D721Med (cell line): ENCODE measurements at places on chromosomes 7 and 10.
A peak's percentile ranks its signal among the peaks of the same experiment; 100 is the strongest.

DNA sequence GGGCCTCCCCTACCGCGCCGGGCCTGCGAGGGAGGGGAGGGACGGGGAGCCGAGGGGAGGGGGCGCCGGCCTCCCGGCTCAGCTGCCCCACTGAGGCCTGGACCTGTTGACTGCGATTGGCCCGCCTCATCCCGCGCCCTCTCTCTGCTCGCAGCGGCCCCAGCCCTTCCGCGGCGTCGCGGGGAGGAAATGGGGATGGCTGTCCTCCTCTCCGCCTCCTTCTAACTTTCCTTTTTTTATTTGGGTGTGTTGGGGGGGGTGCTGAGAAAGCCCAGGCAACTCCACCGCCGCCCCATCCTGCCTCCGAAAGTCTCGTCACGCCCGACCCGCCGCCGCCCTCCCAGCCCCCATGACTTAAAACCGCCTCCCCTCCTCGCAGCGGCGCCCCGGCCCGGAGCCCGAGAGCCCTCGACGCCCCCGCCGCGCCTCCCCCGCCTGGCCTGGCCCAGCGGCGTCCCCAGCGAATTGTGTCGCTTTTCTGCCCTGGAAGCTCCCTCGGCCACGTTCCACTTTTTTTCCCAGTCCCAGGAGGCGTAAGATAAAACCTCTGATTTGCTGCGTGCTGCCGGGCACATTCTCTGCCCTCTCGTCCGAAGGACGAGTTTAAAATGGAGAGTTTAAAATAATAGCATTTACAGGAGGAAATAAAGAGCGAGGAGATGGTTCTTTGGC lies 842 bp upstream of the SKIDA1 start:
- no peak for DNase-seq

- DNase-seq: no peak
Observed at GRCh38 chr10:29434111-29434510, 145.2 kb downstream of the LYZL1 start.

DNA sequence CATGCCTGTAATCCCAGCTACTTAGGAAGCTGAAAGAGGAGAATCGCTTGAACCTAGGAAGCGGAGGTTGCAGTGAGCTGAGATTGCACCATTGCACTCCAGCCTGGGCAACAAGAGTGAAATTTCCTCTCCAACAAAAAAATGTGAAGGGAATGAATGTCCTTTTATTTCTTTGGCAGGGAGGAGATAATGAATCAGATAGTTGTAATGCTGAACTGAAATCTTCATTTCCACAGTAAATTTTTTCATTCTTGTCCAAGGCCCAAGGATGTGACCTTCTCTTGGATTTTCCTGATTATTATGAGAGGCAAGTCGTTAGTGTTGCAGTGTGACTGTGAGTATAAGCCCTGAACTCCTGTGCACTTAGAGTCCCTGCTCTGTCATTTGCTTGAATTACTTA lies 13.6 kb downstream of the STAMBPL1 start:
- DNase-seq: no peak

- no peak for DNase-seq
Observed at GRCh38 chr7:136050462-136050847, 73.3 kb upstream of the MTPN start.

DNA sequence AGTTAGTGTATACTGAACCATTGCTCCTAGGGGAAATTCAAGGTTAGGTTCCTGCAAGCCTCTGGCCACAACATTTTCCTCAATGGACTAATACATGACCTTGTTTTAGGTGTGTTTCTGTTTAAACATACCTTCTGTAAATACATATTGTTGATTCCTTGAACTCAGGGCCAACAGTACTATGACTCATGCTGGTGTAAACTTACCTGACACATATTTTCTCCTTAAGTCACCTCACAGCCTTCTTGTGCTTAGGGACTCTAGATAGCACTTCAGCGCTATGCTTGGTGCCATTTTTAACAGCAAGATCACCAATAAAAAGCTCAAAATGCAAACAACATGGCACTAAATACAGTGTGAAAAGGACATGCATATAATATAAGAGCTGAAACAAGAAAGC lies 176.4 kb downstream of the TAX1BP1 start:
- DNase-seq: no peak

GRCh38 chr10:96921655-96922054 lies 89.6 kb downstream of the LCOR start:
- DNase-seq: no peak

DNA sequence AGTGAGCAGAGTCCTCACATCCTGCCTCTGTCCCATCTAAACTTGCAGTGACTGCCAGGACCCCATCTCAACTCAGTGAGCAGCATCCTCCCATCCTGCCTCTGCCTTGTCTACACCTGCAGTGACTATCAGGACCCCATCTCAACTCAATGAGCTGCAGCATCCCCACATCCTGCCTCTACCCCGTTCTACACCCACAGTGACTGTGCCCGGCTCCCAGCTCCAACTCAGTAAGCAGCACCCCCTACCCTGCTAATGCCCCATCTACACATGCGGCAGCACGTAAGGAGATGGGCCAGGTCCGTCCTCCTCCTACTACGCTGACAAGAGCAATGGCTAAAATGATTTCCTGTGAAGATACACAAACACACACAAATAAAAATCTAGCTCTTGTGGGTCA lies 65.5 kb downstream of the TNS3 start:
- no peak for DNase-seq

GRCh38 chr10:111835574-111835973 lies 348.0 kb downstream of the GPAM start:
- no peak for DNase-seq

GRCh38 chr7:3914051-3914775 lies 613.2 kb downstream of the SDK1 start:
- DNase-seq: no peak

- DNase-seq: no peak
Observed at GRCh38 chr10:119357412-119358151, 150.2 kb downstream of the GRK5 start.

GRCh38 chr7:47936323-47936722 lies 11.9 kb downstream of the PKD1L1 start:
- DNase-seq: no peak

DNA sequence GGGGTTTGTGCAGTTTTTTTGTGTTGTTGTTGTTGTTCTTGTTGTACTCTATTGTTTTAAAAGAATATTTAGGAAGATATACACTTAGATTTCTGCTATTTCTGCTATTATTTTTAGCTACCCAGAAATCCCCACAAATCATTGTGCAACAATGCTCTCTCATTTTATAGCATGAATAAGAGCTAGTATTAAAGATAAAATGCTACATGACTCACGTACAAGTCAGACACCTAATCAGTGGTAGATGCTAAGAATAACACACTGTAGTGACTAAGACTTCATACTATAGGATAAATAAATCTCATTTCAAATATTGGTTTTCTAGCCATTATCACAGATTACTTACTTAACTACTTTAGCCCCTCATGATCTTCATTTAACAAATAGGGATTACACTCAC lies 920.5 kb downstream of the KCNMA1 start:
- no peak for DNase-seq

DNA sequence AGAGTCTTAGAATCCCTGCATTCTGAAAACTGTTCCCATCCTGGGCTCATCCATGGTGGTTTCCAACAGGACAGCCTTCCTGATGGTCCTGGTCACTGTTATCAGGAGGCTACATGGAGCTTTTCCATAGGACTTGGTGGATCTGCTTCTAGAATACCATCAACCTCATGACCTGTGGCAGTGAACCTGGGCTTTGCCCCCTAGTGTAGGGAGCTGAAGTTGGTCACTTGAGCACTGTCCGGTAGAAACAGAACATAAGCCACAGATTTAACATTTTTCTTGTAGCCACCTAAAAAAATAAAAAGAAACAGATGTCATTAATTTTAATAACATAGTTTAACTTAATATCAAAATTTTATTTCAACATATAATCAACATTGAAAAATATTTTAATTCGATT lies 165.8 kb downstream of the TMEM178B start:
- no peak for DNase-seq

GRCh38 chr7:155205368-155206317 lies 92.0 kb upstream of the INSIG1 start:
- no peak for DNase-seq

GRCh38 chr7:92797693-92798092 lies 38.7 kb downstream of the CDK6 start:
- DNase-seq: no peak

GRCh38 chr7:77426521-77427051 lies 10.4 kb upstream of the GSAP start:
- no peak for DNase-seq

DNA sequence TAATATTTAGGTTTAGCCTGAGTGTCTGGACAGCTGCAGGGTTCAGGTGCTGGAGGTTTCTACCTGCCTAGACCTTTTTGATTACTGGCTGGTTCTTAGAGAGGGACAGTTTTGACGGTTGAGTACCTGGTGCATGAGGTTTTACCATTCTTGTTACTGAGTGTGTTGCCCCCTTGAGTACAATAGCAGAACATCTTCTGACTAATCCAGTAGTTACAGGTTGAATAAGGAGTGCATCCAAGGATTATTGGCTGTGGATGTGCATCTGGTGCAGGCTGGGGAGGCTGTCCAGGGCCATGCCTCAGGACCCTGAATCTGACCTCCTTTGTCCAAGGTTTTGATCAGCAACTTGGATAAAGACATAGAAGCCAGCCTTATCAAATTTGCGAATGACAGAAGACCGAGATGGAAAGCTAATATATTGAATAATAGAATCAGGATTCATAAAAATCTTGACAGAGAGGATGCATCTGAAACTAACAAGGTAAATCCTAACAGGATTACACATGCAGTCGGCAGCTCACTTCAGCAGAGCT lies 23.1 kb downstream of the PLPP4 start:
- DNase-seq: no peak

DNA sequence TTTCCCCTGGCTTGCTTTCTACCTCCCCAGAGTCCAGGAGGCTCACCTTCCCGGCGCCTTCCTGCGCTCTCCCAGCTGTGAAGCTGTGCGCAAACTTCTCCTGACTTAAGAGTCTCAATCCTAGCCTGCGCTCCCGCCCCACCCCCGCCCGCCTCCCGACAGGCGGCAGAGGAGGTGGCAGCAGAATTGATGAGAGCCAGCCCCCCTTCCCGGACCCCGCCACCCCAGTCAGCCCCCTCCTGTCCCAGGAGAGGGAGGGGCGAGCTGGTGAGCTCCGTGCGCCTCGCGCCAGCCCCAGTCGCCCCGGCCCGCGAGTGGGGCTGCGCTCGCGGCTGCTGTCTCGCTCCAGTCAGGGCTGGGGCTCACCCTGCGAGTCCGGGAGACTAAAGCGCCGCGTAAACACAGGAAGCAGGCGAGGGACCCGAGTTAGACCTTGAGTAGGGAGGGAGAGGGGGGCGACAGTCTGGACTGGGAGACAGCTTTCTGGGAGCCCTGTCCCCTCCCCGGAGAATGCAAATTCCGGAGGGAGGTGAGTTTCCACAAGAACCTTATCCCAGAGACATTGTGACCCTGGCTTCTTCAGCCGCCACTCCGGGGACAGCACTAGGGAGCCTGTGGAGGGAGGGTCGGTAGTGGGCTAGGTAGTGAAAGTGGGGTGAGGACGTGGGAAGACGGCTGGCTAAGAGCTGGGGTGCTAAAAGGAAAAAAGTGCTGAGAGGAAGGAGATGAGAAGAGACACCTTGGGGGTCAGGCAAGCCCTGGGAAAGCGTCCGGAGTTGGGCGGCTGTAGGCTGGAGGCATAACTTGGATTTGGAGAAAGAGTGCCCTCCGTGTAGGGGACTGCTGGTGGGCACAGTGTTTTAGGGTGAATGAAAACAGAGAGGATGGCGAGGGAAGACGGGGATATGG lies at the start of gene CALCR:
Gene CALCR, minus strand, starts transcription at position 79 of the 909 bp plus-strand sequence. CDS start 87,743 bp downstream, outside the sequence.
- peak; percentile 19 for DNase-seq

GRCh38 chr10:131514454-131514853 lies 202.9 kb upstream of the TCERG1L start:
- no peak for DNase-seq

- no peak for DNase-seq
Observed at GRCh38 chr7:74498996-74499834, 45.5 kb downstream of the GTF2IRD1 start.

GRCh38 chr7:131903315-131903714 lies 346.9 kb upstream of the PODXL start:
- DNase-seq: no peak

DNA sequence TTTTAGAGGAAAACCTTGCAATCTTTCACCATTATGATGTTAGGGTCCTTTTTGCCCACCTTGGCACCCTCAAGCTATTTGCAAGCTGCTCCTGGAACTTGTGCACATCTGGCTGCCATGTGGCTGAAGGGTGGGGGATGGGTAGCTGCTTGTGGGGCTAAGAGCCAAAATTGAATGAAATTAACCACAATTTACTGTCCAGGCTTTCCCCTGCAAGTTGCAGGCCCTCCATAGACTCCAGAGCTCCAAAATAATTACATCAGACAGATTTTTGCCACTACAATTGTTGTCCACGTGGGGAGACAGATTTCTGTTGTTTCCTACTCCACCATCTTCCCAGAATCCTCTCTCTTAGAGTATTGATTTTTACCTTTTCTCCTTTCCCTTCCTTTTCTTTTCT lies 19.1 kb downstream of the PI4K2A start:
- DNase-seq: no peak

- DNase-seq: no peak
Observed at GRCh38 chr10:66746246-66746645, 179.6 kb upstream of the LRRTM3 start.

DNA sequence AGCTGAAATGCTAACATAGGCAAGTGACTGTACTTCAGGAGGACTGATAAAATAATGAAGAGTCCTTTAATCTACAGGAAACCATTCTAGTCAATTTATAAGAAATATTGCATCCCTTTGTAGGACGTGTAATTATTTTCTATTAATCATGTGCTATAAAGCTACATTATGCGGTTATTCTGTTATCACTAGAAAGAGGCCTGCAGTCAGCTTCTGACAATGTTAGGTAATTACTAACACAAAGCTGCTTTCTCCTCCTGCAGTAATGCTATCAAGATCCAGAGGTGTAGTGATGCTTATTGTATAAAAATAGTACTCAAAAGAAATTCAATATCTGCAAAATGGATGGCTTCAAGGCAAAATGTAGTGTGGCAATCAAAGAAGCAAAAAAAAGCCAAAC lies 191.1 kb downstream of the SKAP2 start:
- no peak for DNase-seq

DNA sequence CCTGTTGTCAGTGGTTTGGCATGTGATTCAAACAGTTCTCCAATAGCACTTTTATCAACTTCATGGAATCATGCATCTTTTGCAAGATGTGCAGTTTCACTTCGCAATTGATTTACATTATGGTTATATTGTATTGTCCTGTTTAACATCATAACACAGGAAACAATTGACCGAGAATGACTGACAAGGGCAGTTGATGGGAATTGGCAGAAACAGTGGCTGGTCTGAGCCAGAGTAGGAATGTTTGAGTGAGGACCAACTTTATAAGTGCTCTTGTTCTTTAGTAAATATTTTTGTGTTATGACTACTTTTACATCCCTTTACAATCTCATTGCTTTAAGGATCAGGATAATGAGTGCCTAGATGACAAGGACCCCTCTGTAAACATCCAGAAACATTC lies 2.2 kb downstream of the KLHL7 start:
- DNase-seq: no peak

GRCh38 chr7:129841465-129841864 lies 111.3 kb downstream of the UBE2H start:
- no peak for DNase-seq

- no peak for DNase-seq
Observed at GRCh38 chr7:25949736-25950487, 202.1 kb upstream of the NFE2L3 start.

- no peak for DNase-seq
Observed at GRCh38 chr7:78770422-78771410, 682.8 kb downstream of the MAGI2 start.

- DNase-seq: no peak
Observed at GRCh38 chr10:124997306-124997705, 55.4 kb downstream of the ZRANB1 start.

- DNase-seq: no peak
Observed at GRCh38 chr10:96614515-96614914, 27.7 kb upstream of the TM9SF3 start.

- no peak for DNase-seq
Observed at GRCh38 chr10:96295475-96295874, 8.8 kb upstream of the DNTT start.
